Stimulated activated CD8-positive, alpha-beta memory T cell treated with anti-CD3 and anti-CD28 coated beads, Interleukin-2, amount 100 ng/mL, for 1 hour (primary cell): ENCODE measurements at places on chromosomes 6 and 20.

DNA sequence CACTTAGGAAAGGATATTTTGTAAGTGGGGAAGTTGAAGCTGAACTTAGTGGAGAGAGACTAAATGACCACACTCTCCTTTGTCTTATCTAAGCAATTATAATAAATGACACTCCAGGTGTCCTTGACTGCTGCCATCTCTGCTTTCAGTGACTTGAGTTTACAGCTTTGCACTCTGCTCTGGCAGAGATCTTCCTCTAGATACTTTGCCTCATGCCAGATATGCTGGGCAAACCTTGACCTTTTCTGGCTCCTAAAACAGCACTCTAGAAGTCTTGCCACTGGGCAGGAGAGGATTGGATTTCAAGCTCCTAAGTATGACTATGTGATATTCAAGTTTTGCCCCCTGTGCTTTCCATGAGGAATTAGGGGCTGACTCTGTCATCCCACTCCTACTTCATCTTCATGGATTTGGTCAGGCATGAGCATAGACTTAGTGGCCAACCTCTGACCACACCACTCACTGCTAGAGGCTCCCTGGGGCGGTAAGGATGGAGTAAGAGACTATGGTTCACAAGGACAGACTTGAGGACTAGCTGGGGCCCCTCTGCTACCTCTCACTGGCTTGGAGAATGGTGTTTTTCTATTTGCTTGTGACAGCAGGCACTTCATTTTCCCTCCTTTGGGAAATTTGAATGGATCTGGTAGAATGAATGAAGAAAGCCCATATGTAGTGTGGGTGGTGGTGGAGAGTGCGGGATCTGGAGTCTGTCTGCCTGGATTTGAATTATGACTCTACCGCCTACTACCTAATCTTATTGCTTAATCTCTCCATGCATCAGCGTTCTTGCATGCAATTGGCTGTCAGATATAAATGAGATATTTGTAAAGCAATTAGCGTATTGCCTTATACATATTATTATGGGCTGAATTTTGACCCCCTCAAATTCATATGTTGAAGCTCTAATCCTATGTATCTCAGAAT is 191.4 kb downstream of the REV3L start:
- no peak for DNase-seq

GRCh38 chr6:129009851-129010250 is 126.9 kb downstream of the LAMA2 start:
- DNase-seq, result no peak

GRCh38 chr20:47300071-47300470 is 56.4 kb downstream of the ZMYND8 start:
- DNase-seq, result no peak

DNA sequence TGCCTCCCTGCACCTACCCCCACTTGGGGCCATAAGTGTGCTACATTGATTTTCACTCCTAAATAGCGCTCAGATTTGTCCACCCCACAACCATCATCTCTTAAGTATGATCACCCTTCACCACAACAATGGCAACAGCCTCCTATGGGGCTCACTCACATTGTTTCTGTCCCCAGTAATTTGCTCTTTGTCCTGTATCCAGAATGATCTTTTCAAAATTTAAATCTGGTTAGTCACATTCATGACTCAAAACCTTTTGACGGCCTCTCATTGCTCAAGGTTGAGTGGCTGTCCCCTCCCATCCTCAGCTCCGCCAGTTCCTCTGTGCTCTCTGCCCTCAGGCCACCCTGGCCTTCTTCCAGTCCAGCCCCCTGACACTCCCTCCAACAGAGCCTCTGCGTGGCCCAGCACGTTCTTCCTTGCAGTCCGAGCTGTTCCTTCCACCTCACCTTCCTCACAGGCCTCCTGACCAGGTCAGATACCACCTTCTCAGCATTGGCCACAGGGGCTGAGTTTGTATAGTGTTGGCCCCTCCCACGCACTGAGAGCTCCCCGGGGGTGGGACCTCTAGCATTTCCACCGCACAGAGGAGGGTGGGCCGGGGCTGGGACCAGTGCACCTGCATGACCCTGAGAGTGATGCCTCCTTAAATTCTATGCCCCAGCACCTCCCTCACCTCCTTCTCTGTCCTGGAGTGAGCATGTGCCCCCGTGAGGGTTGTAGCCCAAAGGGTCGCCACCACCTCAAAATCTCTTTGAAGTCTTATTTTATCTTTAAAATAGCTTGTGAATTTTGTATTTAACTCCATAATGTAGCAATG is 2.4 kb upstream of the PPP1R3G start:
- no peak for DNase-seq

GRCh38 chr6:41641352-41641925 is 3.2 kb downstream of the MDFI start:
- DNase-seq, result no peak

- DNase-seq, result no peak
Measured at GRCh38 chr6:132114201-132114825, 163.1 kb upstream of the CCN2 start.

DNA sequence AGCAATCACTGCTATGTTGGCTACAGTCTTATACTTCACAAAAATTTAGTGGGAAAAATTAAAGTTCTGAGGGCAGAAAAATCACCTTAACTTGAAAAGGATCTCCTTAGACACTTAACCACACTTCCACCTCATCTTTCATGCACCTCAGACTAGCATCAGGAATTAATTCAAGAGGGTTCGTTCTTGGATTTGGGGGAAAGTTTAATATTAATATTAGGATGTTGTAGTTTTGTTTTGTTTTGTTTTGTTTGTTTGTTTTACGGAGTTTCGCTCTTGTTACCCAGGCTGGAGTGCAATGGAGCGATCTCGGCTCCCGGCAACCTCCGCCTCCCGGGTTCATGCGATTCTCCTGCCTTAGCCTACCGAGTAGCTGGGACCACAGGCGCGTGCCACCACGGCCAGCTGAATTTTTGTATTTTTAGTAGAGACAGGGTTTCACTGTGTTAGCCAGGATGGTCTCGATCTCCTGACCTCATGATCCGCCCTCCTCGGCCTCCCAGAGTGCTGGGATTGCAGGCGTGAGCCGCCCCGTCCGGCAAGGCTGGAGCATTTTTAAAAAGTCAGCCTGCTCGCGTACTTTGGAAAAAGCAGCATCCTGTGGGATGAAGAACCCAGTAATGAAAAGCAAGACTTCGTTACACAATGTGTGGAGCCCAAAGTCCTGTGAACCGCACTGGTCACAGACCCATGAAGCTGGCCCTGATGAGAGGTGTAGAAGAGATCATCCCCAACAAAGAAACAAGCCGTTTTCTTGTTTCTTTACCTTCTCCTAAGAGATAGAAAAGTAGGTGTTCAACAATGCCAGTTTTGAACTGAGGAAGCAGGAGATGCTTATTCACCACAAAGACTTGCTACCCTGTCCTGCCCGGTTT is 194.9 kb downstream of the GPX5 start:
- DNase-seq, result no peak

DNA sequence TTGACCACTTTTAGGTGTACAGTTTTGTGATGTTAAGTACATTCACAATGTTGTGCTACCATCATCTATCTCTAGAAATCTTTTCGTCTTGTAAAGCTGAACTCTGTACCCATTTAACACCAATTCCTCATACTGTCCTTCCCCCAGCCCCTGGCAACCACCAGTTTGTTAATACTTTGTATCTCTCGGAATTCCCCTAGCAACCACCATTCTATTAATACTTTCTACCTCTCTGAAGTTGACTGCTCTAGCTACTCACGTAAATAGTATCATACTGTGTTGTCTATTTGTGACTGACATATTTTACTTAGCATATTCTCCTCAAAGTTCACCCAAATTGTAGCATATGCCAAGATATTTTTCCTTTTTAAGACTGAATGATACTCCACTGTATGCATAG is 82.3 kb upstream of the CLDN20 start:
- no peak for DNase-seq

- no peak for DNase-seq
Measured at GRCh38 chr20:58018590-58018989, 209.9 kb downstream of the ANKRD60 start.

GRCh38 chr6:12813321-12813720 is 96.8 kb downstream of the PHACTR1 start:
- DNase-seq, result no peak

GRCh38 chr6:96834070-96834469 is 3.2 kb downstream of the GPR63 start:
- DNase-seq, result no peak

DNA sequence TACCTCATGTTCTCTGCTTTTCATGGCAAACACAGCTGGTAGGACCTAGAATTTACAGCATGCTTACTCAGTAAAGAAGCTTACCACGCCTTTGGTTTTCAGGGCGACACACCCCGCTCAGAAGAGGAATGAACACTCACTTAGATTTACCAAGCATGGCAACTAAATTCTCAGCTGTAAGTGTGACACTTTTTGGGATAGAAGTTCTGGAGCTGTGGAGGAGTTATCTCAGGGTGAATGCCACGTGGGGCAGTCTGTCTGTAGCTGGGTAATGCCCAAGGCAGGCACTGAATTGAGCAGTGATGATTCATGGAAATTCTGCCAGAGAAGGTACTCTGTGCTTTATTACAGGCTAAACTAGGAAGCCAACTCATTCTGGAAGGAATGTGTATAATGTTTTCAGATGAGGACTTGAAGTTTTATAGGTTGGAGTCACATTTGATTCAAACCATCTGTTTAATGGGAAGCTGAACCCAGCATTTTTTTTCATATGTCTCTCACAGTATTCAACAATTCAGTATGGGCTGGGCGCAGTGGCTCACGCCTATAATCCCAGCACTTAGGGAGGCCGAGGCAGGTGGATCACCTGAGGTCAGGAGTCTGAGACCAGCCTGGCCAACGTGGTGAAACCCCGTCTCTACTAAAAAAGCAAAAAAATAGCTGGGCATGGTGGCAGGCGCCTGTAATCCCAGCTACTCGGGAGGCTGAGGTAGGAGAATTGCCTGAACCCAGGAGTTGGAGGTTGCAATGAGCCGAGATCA is 3.5 kb upstream of the PRIM2 start:
- no peak for DNase-seq

GRCh38 chr6:27809067-27809938 is 102.9 kb downstream of the OR2B2 start:
- no peak for DNase-seq

- DNase-seq, result no peak
Measured at GRCh38 chr6:135707426-135707825, 144.1 kb upstream of the PDE7B start.

GRCh38 chr20:15111654-15112053 is 774.2 kb upstream of the FLRT3 start:
- no peak for DNase-seq

DNA sequence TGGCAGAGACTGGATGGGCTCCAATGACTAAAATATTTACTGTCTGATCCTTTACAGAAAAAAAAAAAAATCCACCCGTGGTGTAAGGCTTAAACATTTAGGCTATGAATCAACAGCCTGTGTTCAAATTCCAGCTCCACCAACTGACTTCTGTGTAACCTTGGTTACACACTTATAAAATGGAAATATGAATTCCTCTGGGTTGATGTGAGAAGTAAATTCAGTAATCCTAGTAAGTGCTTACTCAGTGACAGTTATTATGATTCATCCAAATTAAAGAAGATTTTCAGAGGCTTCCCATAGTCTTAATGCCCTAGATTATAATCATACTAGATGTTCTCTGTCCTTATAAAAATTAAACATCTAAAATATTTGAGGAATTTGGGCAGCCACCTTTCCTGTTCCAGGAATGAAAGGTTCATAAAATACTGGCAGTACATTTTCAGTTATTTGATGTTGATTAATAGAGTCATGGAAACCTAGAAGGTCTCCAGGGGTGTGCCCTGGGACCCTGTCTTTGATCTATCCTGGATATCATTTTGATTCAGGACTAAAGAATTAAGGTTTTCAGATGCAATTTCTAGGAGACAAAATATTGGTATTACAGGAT is 180.3 kb upstream of the ZNF217 start:
- no peak for DNase-seq
